Stimulated activated memory B cell treated with anti-CD40 and anti-IgM and Interleukin-4, amounts not matched to agents 10 μg/mL and 1 μg/mL and 100 μg/mL, for 72 hours (primary cell): ENCODE measurements at places on chromosomes 5 and 9.

DNA sequence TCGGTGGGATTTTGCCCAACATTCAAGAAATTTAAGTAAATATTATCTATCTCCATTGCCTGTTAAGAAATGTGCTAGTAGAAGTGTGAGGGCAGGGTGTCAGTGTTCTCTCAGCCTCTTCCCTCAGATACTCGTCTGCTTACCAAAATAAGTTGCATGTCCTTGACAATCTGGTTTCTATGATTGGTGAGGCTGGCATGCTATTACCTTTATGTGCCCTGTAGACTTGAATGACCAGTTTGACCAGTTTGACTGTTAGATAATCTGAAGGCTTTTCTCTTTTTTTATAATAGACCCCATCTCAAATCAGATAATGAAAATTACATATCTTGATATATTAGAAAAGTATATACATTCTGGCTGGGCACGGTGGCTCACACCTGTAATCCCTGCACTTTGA is 348 bp downstream of the CATSPER3 start:
- no peaks in the 10 kb centered on the region for H3K4me1 ChIP-seq
- no peak overlapping the region for H3K4me3 ChIP-seq
- peaks cover 58% of the 10 kb centered on the region for H3K36me3 ChIP-seq
- no peaks in the 10 kb centered on the region for H3K27me3 ChIP-seq

GRCh38 chr9:106864373-106865143 is 1.6 kb downstream of the ZNF462 start:
- peaks cover 64% of the 10 kb centered on the region for H3K27me3 ChIP-seq
- ATAC-seq, result no peak
- no peak overlapping the region for H3K4me3 ChIP-seq
- H3K27ac ChIP-seq, result no peak overlapping the region
- peaks cover 36% of the 10 kb centered on the region for H3K4me1 ChIP-seq

DNA sequence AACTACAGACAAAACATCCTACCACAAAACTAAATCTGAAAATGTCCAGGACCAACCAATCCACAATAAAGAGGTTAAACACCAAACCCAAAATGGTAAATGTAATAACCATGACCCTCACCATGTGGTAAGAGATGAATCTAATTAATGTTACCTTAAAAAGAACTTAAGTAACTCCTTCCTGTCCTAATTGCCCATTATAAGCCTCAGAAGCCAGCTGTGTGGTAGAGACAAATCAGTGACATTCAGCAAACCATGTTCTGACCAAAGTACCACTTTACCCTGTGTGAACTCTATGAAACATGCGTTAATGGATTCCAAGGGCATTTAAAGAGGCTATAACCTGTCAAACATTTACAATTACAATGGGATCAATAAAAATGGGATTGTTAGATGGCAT is 25.0 kb downstream of the LPAR1 start:
- no peaks in the 10 kb centered on the region for H3K4me1 ChIP-seq
- H3K4me3 ChIP-seq, result no peak overlapping the region
- ATAC-seq, result no peak
- H3K27ac ChIP-seq, result no peak overlapping the region
- no peaks in the 10 kb centered on the region for H3K27me3 ChIP-seq

- H3K27me3 ChIP-seq, result no peaks in the 10 kb centered on the region
- peak; percentile 40 for ATAC-seq
- H3K27ac ChIP-seq, result peak overlapping the region; percentile 94
- H3K4me3 ChIP-seq, result peak overlapping the region; percentile 93
These were observed 553 bp downstream of the MAP3K1 start for GRCh38 chr5:56815658-56816545.

DNA sequence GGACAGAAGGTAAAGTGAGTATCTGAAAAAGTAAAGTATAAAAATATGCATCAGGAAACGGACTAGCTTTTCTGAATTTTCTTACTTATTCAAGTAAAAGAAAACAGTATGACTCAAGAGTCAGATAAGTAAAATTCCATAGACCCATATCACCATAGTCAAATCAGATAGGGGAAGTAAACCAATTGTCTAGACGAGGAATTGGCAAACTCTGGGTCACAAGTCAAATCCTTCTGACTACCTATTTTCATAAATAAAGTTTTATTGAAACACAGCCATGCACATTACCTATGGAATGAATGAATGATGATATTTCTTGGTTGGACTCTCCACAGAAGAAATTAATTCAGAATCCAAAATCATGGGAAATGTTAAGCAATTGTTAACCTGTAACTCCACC is 59.1 kb upstream of the TMC1 start:
- no peaks in the 10 kb centered on the region for H3K27me3 ChIP-seq
- ATAC-seq, result no peak
- H3K27ac ChIP-seq, result no peak overlapping the region

- H3K4me1 ChIP-seq, result peaks cover 18% of the 10 kb centered on the region
- no peak for ATAC-seq
- H3K36me3 ChIP-seq, result no peaks in the 10 kb centered on the region
- no peak overlapping the region for H3K4me3 ChIP-seq
- H3K27ac ChIP-seq, result no peak overlapping the region
These were observed 2.9 kb downstream of the CRAT start for GRCh38 chr9:129107651-129108050.

DNA sequence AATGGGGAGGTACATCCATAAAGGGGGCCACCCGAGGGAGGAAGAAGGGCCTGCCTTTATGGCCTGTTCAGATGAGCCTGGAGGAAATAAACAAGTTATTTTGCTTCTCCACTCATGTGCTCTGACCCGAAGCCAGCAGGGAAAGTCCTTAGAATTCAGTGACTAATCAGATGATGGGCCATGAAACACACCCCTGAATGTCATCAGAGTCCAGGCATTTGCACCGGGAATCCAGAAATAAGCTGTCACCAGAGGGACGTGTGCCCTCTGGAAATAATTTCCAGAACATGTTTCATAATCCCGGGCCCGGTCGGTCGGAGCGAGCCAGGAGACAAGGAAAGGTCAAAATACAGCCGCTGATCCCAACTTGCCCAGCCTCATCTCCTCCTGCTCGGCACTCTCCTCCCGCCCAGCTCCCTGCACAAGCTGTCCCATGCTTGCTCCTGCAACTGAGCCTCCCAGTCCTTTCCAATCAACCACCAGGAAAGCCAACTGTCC is 73.6 kb upstream of the ZNF622 start:
- H3K4me1 ChIP-seq, result no peaks in the 10 kb centered on the region
- no peak overlapping the region for H3K27ac ChIP-seq
- no peak overlapping the region for H3K4me3 ChIP-seq
- ATAC-seq, result no peak
- peaks cover 9% of the 10 kb centered on the region for H3K27me3 ChIP-seq

DNA sequence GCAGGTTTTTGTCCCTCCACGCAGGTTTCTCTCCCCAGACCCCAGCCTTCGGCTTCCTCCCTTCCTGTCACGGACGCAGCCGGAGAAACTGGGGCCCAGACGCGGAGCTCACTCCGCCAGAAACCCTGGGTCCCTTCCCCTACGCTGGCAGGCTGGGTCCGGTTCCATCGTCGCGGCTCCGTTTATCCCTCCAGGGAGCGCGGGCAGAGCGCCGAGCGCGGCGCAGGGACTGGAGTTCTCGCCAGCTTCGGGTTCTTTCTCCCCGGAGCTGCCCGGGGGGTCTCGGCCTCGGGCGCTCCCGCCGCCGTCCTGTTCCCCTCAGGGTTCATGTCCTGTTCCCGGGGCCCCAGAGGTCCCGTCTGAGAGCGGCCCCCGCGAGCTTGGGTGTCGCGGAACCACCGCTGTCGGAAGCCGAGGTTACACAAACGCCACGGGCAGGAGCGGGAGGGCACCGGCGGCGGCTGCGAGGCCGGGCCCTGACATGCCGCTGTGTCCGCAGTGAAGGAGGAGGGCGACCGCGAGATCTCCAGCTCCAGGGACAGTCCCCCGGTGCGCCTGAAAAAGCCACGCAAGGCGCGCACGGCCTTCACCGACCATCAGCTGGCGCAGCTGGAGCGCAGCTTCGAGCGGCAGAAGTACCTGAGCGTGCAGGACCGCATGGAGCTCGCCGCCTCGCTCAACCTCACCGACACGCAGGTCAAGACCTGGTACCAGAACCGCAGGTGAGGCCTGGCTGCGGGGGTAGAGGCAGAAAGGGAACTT is 4.6 kb downstream of the BARHL1 start:
- H3K4me3 ChIP-seq, result no peak overlapping the region
- peaks cover 27% of the 10 kb centered on the region for H3K4me1 ChIP-seq
- H3K27me3 ChIP-seq, result peaks cover 99% of the 10 kb centered on the region
- no peak for ATAC-seq
- H3K36me3 ChIP-seq, result no peaks in the 10 kb centered on the region

DNA sequence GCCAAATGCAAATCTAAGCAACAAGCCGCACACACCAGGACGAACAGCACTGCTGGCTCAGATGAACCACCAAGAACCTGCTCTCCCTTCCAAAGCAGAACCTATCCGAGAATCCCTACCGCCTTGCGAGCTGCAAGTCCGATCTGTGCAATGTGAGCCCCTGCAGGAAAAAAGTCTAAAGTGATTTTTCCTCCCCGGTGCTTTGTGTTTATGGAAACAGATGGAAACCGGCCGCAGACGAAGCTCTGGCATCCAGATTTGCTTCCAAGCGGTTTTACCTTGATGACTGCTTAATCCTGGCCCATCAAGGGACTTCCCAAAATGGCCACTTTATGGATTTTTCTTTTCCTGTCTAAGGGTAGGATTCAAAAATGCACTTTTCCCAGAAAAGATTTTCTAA is 112.5 kb downstream of the VAV2 start:
- no peak overlapping the region for H3K4me3 ChIP-seq
- peaks cover 80% of the 10 kb centered on the region for H3K4me1 ChIP-seq
- H3K36me3 ChIP-seq, result peaks cover 5% of the 10 kb centered on the region
- peak overlapping the region; percentile 68 for H3K27ac ChIP-seq
- H3K27me3 ChIP-seq, result no peaks in the 10 kb centered on the region

DNA sequence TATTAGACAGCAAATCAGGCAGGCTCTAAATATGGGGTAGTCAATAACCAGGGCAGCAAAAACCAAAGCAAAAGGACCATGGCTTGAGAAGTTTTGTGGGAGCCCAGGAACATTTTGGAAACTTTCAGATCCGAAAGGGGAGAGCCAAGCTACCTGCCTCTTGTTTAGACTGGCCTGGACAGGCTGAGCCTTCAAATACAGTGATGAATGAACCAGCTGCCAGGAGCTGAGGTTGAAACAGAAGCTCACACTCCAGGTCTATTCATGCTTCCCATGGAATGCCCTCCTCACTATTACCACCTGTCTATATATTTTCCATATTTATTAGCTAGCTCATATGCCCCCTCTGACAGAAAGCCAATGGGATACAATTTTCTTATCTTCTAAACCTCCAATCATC is 150.8 kb upstream of the SLC44A1 start:
- H3K36me3 ChIP-seq, result no peaks in the 10 kb centered on the region
- peaks cover 10% of the 10 kb centered on the region for H3K27me3 ChIP-seq
- ATAC-seq, result no peak

- peak overlapping the region; percentile 85 for H3K4me3 ChIP-seq
- H3K36me3 ChIP-seq, result peaks cover 27% of the 10 kb centered on the region
- ATAC-seq, result peak; percentile 85
- peaks cover 92% of the 10 kb centered on the region for H3K4me1 ChIP-seq
- peak overlapping the region; percentile 98 for H3K27ac ChIP-seq
- no peaks in the 10 kb centered on the region for H3K27me3 ChIP-seq
These were observed 49.2 kb downstream of the EBF1 start for GRCh38 chr5:159050316-159051143.

DNA sequence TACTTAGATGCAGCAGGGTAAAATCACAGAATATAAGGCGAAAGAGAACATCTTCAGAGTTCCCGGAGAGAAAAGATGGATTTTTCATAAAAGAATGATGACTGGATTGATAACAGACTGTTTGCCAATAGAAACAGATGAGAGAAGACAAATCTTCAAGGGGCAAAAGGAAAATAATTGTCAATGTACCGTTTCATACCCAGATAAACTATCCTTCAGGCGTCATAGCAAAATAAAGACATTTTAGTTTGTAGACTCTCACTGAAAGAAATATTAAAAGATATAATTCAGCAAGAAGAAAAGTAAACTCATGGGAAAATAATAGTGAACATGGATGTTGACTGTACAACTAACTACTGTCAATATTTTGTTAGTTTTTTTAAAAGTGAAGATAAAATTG is 174.2 kb downstream of the CRB2 start:
- H3K4me3 ChIP-seq, result no peak overlapping the region
- peaks cover 58% of the 10 kb centered on the region for H3K36me3 ChIP-seq
- no peaks in the 10 kb centered on the region for H3K4me1 ChIP-seq
- ATAC-seq, result no peak

DNA sequence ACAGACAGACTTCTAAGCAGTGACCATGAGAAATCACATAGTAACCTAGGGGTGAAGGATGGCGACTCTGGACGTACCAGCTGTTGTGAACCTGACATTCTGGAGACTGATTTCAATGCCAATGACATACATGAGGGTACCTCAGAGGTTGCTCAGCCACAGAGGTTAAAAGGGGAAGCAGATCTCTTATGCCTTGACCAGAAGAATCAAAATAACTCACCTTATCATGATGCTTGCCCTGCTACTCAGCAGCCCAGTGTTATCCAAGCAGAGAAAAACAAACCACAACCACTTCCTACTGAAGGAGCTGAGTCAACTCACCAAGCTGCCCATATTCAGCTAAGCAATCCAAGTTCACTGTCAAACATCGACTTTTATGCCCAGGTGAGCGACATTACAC is 38.0 kb upstream of the CCDC152 start:
- H3K27ac ChIP-seq, result no peak overlapping the region
- peak; percentile 83 for ATAC-seq
- H3K4me3 ChIP-seq, result no peak overlapping the region

GRCh38 chr5:150140830-150141229 is 14.8 kb downstream of the PDGFRB start:
- no peak overlapping the region for H3K27ac ChIP-seq
- no peaks in the 10 kb centered on the region for H3K36me3 ChIP-seq

GRCh38 chr5:118919016-118919415 is 69.3 kb downstream of the DTWD2 start:
- peaks cover 20% of the 10 kb centered on the region for H3K36me3 ChIP-seq
- H3K4me1 ChIP-seq, result no peaks in the 10 kb centered on the region
- H3K4me3 ChIP-seq, result no peak overlapping the region
- H3K27ac ChIP-seq, result no peak overlapping the region
- no peaks in the 10 kb centered on the region for H3K27me3 ChIP-seq

GRCh38 chr5:91211997-91212713 is 171.0 kb downstream of the ARRDC3 start:
- no peaks in the 10 kb centered on the region for H3K36me3 ChIP-seq
- no peak for ATAC-seq
- H3K27me3 ChIP-seq, result peaks cover 9% of the 10 kb centered on the region
- H3K4me3 ChIP-seq, result no peak overlapping the region

DNA sequence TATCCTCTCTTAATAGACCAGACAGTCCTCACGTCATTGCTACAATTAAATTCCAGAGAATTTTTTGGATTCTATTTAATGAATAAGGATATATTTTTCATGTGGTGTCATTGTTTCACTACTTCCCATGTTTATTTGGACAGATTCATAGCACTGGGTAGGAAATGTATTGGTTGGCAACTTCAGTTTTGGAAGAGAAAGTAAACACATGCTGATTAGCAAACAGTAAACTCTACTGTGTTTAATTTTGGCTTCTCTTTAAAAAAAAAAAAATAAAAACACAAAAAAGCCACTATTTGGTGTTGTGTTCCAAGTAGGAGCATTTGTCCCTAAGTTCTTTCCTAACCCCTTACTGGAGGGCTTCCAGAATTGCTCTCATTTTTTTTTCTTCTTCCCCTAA is 77.3 kb downstream of the NFIB start:
- no peaks in the 10 kb centered on the region for H3K27me3 ChIP-seq
- ATAC-seq, result no peak
- H3K36me3 ChIP-seq, result no peaks in the 10 kb centered on the region
- H3K4me3 ChIP-seq, result no peak overlapping the region
